Activated T-helper 1 cell treated with anti-CD3 and anti-CD28 coated beads, Interleukin-2, amount 50 U/mL, for 16 hours (primary cell): ENCODE measurements at places on chromosomes 7 and 10.

- no peak for DNase-seq
These were observed 330.4 kb upstream of the AOAH start for GRCh38 chr7:37054624-37055241.

GRCh38 chr7:21945454-21946221 is at the start of gene CDCA7L:
Gene CDCA7L (minus strand): TSS chr7:21945899. CDS start chr7:21945804, 95 bp downstream.
- no peak for DNase-seq

GRCh38 chr10:70312972-70313371 is 29.2 kb upstream of the NPFFR1 start:
- no peak for DNase-seq

DNA sequence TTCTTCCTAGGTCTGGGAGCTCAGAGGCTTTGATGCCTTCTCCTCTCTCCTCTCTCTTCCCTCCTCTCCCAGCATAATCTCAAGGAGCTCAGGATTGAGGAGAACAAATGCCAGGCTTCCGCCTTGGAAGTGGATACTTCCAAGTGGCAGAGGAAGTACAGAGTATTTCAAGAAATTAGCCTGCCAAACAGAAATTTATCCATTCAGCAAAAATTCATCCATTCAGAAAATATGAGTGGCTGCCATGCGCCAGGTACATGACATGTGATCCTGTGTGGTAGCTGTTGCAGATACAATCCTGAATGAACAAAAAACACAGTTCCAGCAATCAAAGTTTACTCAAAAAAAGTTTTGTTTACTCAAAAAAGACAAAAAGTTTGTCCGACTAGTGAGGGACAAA is 18.4 kb downstream of the NOLC1 start:
- no peak for DNase-seq

GRCh38 chr7:78968951-78969350 is 484.5 kb downstream of the MAGI2 start:
- no peak for DNase-seq

GRCh38 chr7:140160308-140160707 is 16.5 kb downstream of the KDM7A start:
- no peak for DNase-seq

- no peak for DNase-seq
These were observed 17.4 kb downstream of the TES start for GRCh38 chr7:116227678-116228239.

DNA sequence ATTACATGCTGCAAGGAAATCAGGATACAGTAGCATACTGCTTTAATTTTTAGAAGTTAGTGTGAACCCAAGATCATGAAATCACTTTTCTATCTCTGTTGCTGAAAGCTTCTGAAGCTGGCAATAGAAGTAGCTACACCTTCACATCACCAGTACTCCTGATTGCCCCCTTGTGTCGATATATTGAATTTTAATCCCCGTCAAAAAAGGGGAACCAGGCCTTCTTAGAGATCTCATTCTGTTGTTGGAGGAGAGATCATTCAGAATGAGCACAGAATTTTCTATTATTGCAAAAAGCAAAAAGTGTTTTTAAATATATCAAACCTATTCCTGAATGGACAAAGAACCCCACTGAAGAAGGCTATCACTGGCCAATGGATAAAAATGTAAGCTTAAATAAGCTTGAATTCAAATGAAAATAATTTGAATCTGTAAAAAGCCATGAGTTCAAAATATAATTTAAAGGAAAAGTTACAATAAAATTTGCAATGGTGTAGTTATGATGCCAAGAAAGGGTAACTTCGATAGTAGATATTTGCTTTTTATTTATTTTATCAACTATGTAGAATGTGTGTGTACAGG is 39.7 kb upstream of the TEX47 start:
- DNase-seq = no peak

DNA sequence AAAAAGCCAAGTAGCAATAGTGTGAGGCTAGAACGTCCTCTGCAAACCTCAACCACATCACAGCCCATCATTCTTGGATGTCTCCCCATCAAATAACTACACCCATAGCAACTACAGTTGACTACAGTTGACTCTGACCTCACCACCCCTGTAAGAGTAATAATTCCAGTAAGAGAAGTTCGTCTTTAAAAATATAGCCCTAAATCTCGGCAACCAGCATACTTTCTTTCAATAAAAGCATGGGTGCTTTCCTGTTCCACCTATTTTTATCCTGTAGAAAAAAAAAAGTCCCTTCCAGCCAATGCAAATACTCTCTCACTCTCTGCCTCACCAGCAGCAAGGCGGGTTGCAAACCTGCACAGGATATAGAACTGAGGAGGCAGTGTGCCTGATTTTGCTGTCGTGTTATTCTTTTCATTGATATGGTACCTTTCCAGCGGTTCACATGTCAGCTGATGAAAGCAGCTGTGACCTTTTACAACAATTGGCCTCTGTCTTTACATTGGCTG is 187.5 kb upstream of the NFE2L3 start:
- no peak for DNase-seq

DNA sequence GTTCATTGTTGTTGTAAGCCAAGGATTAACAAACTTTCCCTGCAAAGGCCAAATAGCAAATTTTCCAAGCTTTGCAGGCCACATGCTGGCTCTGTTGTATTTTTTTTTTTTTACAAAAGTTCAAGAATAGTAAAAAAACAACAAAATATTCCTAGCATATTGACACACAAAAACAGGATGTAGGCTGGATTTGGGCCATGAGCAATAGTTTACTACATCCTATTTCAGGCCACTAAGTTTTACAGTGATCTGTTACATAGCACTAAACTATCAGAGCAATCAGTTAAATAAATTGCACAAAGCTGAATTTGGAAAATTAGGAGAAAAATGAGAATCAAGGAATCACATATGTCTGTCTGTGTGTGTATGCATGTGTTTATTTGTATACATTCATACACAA is 491.8 kb upstream of the GHITM start:
- DNase-seq = no peak

GRCh38 chr10:10498781-10499180 is 518.9 kb upstream of the CELF2 start:
- no peak for DNase-seq

GRCh38 chr10:77357185-77357584 is 280.4 kb downstream of the KCNMA1 start:
- no peak for DNase-seq

DNA sequence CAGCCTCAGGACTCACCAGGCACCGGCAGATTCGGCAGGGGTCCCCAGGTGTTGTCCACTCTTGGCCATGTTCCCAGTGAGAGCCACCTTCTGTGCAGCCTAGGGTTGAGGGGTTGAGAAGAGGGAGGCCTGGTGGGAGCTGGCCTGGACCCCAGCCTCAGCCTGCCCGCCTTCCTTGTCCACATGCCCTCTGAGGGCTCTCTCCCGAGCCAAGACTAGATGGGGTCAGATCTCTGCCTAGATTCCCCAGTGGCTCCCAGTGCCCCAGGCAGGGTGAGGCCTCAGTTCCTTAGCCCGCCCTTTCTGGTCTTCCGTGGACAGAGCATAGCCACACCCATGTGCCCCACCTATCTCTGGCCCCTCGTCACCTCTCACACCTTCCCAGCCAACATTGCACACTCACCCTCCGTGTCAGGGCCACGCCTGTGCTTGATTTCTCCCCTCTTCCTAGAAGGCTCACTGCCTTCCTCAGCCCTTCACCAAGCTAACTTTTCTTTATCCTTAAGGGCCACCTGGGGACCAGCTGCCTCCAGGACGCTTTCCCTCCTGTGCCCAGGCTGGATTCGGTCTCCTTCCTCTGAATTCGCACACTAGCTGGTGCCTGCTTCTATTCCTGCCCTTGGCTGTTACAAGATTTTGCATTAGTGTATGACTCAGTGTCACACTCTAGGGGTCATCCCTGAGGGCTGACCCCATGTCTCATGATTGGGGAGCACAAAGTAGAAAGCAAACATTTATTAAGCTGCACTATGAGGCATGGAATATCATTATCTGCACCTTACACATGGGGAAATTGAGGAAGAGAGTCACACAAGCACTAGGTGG is 7.5 kb downstream of the KCP start:
- no peak for DNase-seq

DNA sequence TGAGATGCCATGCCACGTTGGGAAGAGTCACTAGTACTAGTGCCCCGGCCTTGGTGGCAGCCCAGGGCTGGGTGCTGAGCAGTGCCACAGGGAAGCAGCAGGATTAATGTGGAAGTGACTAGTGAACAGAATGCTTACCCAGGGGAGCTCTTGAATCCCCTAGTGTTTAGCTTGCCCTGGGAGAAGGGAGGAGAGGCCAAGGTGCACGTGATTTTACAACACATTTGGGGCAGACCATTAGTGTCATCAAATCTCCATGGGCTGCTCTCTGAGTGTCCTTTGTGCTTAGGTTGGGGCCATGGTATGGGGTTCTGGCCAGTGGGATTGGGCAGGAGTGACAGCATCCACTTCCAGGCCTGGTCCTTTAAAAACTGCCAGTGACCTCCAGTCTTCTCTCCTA is 37.5 kb downstream of the ARHGAP22 start:
- no peak for DNase-seq

DNA sequence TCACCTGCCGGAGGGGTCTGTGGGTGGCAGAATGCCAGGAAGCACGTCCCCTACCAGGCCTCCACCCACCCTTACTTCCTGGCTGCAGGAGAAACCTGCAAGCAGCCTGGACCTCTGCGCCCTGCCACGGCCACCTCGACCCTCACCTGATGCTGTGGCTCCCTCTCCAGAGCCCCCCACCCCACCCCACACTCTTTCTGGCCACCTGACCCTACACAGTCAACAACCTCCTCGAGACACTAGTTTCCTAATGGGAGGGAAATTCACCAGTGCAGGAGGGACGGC is 91.3 kb downstream of the PRKAG2 start:
- DNase-seq = no peak

DNA sequence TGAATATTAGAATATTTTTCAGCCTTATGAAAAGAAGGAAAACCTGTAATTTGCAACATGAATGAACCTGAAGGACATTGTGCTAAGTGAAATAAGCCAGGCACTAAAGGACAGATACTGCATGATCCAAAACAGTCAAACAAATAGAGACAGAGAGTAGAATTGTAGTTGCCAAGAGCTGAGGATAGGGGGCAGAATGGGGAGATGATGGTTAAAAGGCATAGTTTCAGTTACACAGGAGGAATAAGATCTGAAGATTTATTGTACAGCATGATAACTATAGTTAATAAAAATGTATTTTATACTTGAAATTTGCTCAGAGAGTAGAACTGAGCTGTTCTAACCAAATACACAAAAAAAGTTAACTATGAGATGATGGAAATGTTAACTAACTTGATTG is 149.0 kb upstream of the TMEM106B start:
- DNase-seq = no peak

- DNase-seq = no peak
These were observed 490.0 kb upstream of the PHF14 start for GRCh38 chr7:10483671-10484070.

DNA sequence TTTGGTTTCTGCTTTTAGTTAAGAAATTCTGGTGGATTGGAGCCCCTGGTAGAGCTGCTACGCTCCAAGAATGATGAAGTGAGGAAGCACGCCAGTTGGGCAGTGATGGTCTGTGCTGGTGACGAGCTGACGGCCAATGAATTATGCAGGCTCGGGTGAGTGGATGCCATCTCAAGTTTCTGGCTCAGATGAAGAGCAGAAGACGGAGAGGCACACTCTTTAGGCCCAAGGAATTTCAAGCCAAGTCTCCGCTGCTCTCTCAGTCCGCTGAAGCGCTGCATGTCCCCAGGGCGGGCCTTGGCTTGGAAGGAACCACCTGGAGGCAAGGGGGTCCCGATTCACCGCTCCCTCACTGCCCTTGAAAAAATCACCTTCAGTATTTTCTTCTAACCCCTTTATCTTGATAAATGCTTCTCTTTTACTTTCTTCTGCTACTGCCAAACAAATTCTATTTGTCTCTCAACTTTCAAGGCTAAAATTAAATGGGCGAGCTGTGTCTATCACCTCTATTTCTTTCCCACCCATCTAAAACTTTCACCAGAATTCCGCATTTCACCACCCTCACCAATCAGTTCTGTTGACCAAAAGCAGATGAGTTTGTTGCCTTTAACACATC is 74.2 kb downstream of the ARMC3 start:
- no peak for DNase-seq

DNA sequence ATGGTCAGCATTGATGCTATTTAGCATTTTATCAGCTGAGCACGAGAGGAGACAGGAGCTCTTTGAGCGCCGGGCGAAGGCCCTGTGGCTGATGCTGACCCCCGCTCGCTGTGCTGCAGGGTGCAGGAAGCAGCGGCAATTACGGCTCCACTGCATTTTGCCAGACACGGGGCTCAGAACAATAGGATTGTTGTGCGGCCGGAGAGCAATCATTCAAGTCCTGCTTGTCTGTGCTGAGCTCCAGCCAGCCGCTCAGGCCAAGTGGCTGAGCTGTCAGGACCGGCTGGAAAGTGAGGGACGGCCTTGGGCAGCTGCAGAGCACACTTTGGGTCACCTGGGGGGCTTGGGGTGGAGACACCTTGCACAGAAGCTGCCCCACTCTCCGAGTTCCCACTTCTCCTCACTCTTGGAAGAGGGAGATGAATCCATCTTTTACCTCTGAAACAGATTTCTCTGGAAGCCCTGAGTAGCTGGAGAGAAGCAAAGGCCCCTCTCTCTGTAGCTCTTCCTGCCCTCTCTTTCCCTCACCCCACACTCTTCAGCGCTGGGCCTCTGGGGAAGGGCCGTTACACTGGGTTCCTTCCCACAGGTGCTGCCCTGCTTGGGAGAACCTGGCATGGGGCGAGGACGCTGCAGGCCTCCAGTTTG is 17.3 kb upstream of the ADARB2 start:
- DNase-seq = no peak
